Dermis microvascular lymphatic vessel endothelial cell (primary cell): ENCODE measurements at places on chromosomes 4 and X. TPM values are rescaled to one million over a fixed set of nuclear protein-coding genes. Genes with fewer than 3 reads are reported as not detected.

DNA sequence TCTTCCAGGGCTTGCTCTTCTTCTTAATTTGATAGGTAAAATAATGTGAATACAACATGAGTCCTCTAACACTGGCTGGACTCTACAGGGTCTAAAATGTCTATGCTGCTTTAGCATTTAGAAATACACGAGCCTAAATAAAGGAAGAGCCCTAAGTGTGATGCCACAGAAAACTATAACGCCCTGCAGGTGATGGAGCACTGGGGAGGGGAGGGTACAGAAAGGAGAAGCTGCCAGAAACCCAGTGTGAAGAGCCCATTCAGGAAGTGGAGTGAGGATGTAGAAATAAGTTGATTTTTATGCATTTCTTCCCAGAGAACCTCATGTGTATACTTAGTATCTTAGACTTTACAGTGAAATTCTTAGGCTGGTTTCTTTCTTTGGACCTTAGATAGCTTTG lies 83.4 kb downstream of the TNIP2 start:
- no peak for DNase-seq

C4orf36 gene
- 0.38 and 0.39 TPM in 2 replicates for total RNA-seq

DNA sequence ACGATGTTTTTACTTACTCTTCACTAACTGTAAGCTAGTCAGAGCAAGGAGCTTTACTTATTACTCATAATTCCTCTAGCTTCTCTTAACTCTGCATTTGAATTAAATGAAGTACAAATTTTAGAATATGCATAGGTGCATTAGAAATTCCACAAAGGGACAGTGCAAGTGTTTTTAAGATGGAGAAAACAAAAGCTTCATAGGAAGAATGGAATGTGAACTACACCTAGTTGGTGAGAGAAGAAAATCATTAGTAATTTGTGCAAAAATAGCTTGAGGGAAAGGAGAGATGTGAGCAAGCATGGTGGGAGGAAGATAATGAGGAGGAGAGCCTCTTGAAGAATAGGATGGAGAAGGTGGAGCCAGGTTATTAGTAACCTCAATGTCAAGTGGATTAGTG lies 77.5 kb upstream of the SMARCA5 start:
- no peak for DNase-seq

NPY2R gene
- total RNA-seq, result not detected in 2 replicates

GRCh38 chr4:7068883-7069282 lies 1.0 kb upstream of the GRPEL1 start:
- DNase-seq, result peak; percentile 23

GRCh38 chrX:122119361-122119760 lies 1064.7 kb upstream of the GRIA3 start:
- DNase-seq, result no peak

DNA sequence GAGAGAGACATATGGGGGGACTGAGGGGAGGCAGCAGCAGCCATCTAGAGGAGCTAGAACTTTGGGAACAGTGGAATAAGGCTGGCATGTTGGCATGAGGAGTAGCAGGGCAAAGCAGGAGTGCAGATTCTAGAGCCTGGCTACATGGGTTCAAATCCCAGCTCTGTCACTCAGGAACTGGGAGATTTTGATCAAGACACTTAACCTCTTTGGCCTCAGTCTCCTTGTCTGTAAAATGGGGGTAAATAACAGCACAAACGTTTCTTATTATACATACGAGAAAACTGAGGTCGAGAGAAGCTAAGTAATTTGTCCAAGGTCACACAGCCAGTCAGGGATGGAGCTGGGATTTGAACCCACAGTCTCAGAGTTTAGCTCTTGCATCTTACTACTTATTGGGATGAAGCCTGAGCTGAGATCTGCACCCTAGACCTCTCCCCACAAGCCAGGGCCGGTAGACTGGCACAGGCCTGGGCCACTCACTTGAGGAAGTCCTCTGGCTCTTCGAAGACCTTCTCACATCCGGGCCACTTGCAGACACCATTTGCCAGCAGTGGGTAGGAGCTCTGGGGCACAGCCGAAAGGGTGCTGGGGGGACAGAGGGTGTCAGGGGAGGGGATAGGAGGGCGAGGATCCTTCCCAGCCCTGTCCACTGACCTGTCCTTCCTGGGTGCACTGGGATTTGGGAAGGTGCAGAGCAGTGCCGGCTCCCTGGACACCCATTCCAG lies 8.1 kb downstream of the FOXP3 start:
- DNase-seq, result no peak

GRCh38 chr4:7842384-7843279 lies 97.0 kb downstream of the AFAP1 start:
- DNase-seq, result peak; percentile 94

GRCh38 chr4:182818926-182819730 lies 98.1 kb downstream of the DCTD start:
- no peak for DNase-seq
